Stimulated activated CD4-positive, alpha-beta T cell treated with anti-CD3 and anti-CD28 coated beads, Interleukin-1b, Interleukin-23, amount 100 ng/mL, for 1 hour (primary cell): ENCODE measurements at places on chromosomes 16 and 17.

DNA sequence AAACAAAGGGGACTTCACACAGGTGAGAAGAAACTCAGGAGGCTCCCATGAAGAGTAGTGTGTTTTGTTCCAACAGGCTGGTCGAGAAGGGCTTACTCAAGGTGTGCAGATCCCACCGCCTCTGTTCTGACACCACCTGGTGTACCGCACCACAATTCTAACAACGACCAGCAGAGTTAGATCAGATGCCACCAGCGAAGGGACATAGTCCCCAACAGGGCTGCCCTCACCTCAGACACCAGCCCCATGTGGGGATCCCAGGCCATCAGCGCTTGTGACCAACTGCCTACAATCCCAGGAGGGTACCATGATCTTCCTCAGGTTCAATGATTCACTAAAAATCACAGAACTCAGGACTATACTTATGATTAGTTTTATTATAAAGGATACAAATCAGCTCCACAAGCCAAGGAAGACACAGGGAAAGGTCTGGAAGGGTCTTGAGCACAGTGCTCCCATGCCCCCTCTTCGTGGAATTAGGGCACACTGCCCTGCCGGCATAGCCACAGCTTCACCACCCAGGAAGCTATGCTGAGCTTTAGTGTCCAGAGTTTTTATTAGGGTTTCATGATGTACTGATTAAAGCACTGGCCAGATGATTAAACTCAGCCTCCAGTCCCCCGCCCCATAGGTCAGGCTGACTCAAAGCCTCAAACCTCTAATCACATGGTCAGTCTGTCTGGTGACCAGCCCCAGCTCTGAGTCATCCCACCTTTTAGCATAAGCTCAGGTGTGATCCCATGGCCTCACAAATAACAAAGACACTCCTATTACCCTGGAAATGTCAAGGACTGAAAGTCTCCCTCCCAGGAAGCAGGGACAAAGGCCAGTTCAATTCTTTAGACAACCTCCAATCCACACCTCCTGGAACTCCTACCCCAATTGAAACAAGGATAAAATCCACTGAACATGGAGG, 26.0 kb downstream of the TRIM25 start:
- no peak for DNase-seq

- peak; percentile 24 for DNase-seq
These were observed 80.3 kb upstream of the GOT2 start for GRCh38 chr16:58814348-58814801.

- DNase-seq = no peak
These were observed 25.4 kb downstream of the CRAMP1 start for GRCh38 chr16:1637526-1637925.

DNA sequence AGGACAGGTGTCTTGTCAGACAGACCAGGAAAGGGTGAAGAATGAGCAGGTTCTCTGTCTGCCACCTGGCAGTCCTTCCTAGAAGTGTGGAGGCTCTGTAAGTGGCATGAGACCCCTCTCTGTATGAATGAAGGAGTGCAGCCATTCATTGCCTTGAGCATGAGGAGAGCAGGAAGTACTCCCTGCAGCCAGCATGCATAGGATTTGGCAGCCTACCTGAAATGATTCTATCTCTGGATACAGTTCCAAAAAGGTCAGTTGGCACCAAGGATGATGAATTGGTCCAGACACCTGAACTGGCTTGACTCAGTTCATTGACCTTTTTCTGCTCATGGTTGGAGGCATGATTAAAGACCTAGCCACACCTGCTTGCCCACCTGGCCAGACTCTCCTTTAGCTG, 163.0 kb downstream of the PRKCB start:
- DNase-seq = no peak

DNA sequence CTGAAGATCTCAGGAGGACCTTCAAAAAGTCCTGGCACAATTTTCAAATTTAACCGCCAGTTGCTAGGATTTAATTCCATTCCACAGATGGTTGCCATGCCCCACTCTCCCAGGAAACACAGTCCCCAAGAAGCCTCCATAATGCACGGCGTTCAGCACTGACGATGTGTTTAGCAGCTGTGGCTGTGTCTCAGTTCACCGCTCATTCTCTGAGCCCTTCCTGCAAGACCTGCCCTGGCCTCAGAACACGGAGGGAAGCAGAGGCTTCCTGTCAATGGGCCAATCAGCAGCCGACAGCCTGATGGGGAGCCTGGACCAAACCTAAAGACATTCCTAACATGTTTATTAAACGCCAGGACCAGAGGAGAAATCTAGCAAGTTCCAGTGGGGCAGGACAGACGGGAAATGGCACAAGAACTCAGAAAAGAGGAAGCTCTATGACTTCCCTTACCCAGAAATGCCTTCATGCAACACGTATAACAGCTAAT, 4.9 kb downstream of the MYLK3 start:
- DNase-seq = no peak

- no peak for DNase-seq
These were observed 48.5 kb downstream of the HAPSTR1 start for GRCh38 chr16:9139965-9140364.
